NCI-H69 (cell line): ENCODE measurements at places on chromosomes 3 and 15.
A peak's percentile ranks its signal among the peaks of the same experiment; 100 is the strongest.

DNA sequence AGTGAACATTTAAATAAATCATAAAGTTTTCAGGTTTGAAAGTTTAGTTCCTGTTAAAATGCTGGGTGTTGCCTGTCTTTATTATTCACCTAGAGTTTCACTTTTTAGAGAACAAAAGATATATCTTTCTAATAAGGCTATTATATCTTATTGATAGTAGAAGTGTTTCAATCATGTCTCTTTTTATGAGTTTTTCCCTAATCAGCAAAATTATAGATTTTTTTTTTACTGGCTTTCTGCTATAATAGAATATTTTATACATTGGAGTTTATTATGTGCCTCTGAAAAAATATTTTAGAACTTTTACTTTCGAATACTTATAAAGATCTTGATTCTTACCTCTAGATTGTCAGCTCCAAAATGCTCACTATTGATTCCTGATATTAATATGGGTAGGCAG is 131.5 kb downstream of the BBX start:
- no peak for DNase-seq

DNA sequence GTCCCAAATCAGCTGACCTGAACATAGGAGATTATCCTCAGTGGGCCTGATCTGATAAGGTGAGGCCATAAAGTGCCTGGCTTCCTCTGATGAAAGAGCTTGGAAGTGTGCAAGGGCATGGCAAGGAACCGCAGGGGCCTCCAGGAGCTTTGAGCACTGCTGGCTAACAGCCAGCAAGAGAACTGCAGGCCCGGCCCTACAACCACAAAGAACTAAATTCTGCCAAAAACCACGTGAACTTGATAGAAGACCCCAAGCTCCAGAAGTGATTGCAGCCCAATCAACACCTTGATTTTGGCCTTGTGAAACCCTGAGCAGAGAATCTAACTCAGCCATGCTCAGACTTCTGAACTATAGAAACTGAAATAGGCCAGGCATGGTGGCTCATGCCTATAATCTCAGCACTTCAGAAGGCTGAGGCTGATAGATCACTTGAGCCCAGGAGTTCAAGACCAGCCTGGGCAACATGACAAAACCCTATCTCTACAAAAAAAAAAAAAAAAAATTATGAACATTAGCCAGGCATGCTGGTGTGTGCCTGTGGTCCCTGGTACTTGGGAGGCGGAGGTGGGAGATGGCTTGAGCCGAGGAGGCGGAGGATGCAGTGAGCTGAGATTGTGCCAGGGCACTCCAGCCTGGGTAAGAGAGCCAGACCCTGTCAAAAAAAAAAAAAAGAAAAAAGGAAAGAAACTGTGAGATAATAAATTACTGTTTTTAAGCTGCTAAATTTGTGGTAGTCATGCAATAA is 7.7 kb upstream of the DIS3L start:
- peak; percentile 74 for DNase-seq

DNA sequence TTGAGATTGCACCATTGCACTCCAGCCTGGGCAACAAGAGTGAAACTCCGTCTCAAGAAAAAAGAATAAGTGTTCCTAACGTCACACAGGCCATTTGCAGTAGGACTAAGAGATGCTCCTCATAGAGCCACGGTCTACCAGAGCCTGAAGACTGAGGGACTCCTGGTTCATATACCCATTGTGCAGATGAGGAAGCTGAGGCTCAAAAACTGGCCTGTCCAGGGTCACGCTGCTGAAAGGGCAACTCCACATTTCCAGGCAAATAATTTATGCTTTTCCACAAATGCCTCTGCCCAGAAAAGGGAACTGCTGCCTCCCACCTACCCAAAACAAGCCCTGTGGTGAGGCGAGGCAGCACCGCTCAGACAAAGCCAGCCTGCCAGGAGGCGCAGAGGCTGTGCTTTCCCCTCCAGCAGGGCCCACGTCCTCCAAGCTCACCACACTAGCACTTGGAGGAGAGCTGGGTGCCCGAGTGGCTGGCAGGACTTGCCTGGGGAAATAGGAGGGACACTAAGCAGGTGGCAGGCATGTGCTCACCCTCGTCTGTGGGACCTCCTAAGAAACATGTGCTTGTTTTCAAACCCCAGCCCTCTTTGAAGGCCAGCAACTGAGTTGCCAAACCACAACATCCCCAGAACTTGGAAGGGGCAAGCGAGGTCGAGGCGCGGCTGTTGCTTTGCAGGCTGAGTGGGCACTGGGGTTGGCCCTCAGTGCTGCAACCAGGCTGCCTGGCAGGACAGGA is 195.6 kb downstream of the XXYLT1 start:
- no peak for DNase-seq

DNA sequence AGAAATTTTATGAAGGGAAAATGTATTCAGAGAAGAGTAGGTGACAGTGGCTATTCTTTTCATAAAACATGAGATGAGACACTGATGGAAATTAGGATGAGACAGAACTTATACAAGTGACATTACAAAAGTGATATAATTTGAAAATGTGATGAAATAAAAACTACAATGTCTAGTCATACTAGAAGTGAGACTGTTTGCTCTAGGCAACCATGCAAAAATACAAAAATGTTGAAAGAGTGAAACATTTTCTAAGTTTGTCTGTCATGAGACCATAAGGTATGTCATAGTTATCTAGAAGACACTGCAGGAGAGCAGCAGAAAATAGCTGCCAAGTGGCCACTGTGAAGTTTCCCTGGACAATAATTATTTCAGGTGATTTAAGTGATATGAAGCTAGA is 459.5 kb downstream of the DIPK2A start:
- DNase-seq: no peak

DNA sequence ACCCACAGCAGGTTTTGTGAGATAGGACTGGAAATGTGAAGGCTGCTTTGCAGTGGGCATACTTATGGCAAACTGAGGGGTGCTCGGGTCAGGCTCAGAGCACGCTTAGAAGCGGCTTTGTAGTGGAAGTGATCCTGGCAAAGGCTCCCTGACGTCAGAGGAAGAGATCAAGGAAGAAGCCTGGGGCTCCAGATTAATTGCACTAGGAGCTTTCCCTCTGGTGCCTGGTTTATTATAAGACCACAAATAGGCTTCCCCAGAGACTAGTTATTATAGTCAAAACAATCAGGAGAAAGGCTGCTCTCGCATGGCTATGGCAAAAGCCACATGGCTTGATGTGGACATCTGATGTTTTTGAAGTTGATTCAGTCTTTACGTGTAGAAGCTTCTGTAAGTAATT is 515.1 kb downstream of the GABRG3 start:
- peak; percentile 96 for DNase-seq

- no peak for DNase-seq
Observed at GRCh38 chr3:16200411-16200810, 25.9 kb downstream of the GALNT15 start.

GRCh38 chr15:53260647-53261046 is 470.5 kb upstream of the ONECUT1 start:
- no peak for DNase-seq

DNA sequence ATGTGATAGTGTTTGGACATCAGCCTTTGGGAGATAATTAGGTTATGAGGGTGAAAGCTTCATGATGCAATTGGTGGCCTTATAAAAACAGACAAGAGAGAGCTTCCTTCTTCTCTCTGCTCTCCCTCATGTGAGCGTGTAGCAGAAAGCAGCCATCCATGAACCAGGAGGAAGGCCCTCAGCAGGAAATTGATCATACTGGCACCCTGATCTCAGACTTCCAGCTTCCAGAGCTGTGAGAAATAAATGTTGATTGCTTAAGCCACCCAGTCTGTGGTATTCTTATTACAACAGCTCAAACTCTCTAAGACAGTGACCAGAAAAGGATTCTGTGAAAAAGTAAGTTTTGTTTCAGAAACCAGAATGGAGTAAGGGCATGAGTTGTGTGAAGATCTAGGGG is 13.3 kb downstream of the STAC start:
- DNase-seq: no peak
